ENCODE measurements at places on chromosomes 7 and 10.

- DNase-seq = no peak
These were observed 280.0 kb upstream of the NRG3 start for GRCh38 chr10:81594991-81595390.

GRCh38 chr7:17236171-17236570 is 62.3 kb upstream of the AHR start:
- DNase-seq = peak; percentile 17

DNA sequence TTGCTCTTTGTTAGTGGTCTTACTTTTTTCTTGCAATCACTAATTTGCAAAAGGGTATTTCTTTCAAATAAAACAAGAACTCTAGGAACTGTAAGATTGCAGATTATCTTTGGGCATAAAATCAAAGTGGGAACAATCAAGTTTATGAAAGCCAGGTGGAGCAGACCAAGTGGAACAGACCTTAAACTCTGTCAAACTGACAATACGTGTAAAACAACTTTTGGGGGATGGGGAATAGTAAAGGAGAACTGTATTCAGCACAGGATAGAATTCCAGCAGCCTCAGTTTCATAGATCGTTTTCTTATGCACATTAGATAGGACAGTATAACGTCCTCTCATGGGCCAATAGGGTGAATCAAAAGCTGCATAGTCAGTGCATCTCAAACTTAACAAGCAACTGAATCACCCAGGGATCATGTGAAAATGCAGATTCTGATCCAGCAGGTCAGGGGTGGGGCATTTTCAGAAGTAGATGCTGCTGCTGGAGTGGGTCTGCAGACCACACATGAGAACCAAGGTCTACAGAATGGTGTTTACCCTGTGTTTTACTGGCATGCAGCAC is 120.7 kb downstream of the PIP4K2A start:
- DNase-seq = no peak

- no peak for DNase-seq
These were observed 131.9 kb downstream of the TMEM26 start for GRCh38 chr10:61321041-61321857.

DNA sequence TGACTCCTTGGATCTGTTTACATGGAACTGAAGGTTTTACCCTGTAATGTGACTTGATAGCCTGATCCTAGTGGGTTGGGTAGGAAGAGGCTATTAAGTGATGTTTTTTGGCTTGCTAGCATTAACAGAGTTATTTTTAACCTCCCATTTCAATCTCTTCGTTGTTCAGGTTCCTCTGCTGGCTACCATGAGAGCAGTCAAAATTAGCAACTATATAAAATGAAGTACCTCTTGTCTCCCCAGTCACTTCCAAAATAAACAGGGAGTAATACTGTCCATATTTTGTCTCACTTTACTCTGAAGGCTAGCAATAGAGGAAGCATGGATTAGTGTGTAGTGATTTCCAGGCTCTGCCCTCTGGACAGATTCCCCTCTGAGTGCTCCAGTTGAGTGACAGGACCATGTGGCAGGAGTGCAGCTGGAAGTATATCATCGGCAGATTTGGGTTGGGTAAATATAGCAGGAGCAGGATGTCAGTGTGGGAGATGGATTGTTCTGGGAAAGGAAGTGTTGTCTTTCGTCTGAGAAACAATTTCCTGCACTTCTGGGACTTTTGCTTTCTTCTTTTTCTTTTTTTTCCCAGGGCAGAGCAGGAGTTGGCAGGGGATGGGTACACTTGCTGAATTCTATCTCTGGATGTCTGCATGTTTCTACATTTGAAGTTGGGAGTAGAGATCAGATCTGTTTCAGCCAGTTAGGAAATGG is 35.2 kb downstream of the GBF1 start:
- DNase-seq = no peak

Measured in NB4 (cell line).